Mucosa of descending colon (tissue), 3 donors: ENCODE measurements at places on chromosomes 6 and 20. TPM values are rescaled to one million over a fixed set of nuclear protein-coding genes. Genes with fewer than 3 reads are reported as not detected.
A peak's percentile ranks its signal among the peaks of the same experiment; 100 is the strongest.

- DNase-seq = no peak
Observed at GRCh38 chr6:14614631-14615030, 497.1 kb downstream of the CD83 start.

DNA sequence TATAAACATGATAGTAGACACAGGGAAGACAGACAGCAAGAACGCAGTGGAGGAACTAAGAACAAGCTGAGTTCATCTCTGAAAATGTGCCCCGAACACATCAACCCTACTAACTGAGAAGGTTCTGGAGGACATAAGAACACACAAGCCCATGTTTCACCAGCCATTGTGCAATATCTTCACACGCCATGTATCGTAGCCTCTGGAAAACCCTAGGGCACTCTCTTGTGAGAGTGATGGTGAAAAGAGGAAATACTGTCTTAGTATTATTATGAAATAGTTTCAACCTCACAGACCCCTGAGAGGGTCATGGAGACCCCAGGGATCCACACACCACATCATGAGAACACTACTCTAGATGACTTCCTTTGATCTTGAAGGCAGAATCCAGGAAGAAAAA is 26.1 kb upstream of the FOXF2 start:
- no peak for DNase-seq

DNA sequence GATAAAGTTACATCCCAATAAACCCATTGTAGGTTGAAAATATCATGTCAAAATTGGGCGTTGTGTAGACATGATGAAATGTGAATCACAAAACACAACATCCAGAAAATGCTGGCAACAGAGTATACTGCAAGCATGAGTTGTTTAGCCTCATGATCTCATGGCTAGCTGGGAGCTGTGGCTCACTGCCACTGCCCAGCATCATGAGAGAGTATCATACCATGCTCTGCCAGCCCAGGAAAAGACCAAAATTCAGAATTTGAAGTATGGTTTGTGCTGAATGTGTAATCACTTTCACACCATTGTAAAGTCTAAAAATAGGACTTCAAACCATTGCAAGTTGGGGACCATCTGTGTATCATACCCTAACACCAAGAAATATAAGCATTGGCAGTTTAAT is 45.2 kb upstream of the SMAP1 start:
- no peak for DNase-seq

DNA sequence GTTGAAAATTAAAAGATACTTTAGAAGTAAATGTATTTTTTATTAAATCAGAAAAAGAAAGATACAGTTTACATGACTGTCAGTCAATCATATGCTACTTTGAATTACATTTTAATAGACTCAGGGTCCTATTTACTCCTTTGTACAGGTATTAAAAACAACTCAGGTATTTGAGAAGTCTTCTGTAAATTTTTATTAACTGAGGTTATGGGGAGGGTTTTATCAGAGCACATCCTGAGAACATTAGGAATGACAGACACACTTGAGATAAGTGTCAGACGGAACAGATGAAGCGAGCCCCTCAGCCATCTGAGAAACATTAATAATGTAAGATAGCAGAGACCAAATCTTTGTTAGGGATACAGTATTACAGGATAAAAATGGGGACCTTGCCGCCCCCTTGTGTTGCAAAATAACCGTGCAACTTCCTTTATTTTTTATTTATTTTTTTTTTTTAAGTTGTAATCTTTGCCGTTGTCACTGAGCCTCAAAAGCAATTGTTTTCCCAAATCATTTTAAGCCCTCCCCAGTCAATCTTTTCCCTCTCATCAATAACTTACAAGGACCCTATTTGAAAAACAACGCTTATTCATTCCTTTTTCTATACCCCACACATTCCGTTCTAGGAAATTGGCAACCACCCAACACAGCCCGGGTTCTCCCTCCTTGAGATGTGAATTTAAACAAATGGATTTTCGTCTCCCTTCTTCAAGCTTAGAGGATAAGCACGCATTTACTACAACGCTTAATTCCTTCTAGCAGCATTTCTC is 126.7 kb downstream of the BCAS1 start:
- peak; percentile 60 for DNase-seq

DNA sequence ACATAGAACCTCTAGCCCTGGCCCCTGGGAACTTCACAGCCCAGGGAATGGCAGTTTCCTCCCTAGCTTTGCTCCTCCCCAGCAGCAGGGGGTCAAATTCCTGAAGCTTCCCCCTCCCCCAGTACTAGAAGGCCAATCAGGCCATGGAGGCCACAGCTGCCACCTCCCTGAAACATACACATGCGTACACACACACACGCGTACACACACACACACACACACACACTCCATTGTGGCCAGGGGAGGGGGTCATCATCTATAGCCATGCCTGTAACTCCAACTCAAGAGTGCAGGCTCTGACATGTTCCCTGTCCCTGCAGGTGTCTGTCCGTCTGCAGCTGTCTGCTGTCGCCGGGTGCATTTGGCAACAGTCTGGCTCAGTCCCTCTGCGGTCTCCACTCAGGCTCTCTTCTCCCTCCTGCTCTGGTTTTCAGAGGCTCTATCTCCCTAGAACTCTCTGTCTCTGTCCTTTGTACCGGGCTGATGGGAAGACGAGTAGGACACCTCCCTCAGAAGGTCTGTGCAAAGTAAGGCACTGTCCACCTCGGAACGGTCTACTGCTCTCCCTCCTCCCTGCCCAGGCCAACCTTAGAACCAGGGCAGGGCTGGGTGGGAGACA is 1.4 kb downstream of the LRFN2 start:
- DNase-seq = no peak

DNA sequence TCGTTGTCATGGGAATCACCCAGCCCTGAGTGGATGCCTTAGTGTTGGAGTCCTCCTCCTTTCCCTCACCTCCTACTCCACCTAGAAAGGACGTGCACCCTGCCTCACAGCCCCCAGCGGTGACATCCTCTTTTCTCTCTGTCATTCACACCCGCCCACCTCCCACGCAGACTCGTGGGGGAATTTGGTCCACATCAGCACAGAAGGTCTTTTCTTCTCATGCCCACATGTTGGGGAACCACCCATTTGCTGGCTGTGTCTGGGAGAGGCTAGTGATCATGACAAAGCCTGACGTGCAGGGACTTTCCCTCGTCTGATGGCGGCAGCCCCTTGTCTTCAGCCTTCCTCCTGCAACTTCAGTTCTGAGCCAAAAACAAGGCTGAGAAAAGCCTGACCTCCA is 96.0 kb upstream of the CNKSR3 start:
- no peak for DNase-seq

GRCh38 chr6:39263303-39264037 is 34.2 kb upstream of the KCNK5 start:
- no peak for DNase-seq

Gene DNAH8
- 0.03 TPM for total RNA-seq

Gene TP53INP2
- total RNA-seq = 155 TPM
